ENCODE measurements at places on chromosomes 1 and 21. TPM values are rescaled to one million over a fixed set of nuclear protein-coding genes. Genes with fewer than 3 reads are reported as not detected.

- no peak for DNase-seq
- H3K36me3 ChIP-seq = no peaks in the 10 kb centered on the region
- H3K4me1 ChIP-seq = no peaks in the 10 kb centered on the region
- H3K27ac ChIP-seq = no peak overlapping the region
Observed at GRCh38 chr21:15079269-15079668, 14.5 kb upstream of the NRIP1 start.

The BATF3 gene
- 2.3 TPM for total RNA-seq

The MCOLN2 gene
- total RNA-seq = 0.60 TPM

GRCh38 chr21:35603494-35603893, 456.8 kb downstream of the SETD4 start:
- no peak overlapping the region for H3K4me3 ChIP-seq
- H3K4me1 ChIP-seq = no peaks in the 10 kb centered on the region
- no peak overlapping the region for H3K27ac ChIP-seq
- no peak for DNase-seq
- H3K36me3 ChIP-seq = no peaks in the 10 kb centered on the region
- H3K27me3 ChIP-seq = no peaks in the 10 kb centered on the region

DNA sequence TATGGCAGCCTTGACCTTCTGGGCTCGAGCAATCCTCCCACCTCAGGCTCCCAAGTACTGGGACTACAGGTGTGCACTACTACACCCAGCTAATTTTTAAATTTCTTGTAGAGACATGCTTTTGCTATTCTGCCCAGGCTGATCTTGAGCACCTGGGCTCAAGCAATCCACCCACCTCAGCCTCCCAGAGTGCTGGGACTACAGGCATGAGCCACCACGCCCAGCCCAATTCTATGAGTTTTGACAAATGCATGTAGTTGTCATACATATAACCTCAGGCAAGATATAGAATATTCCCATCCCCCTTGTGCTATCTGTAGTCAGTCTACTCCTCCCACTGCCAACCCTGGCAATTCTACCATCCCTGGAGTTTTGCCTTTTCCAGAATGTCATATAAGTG, 38.7 kb upstream of the TTC22 start:
- H3K4me1 ChIP-seq = no peaks in the 10 kb centered on the region
- H3K4me3 ChIP-seq = no peak overlapping the region
- DNase-seq = no peak
- H3K36me3 ChIP-seq = no peaks in the 10 kb centered on the region
- no peaks in the 10 kb centered on the region for H3K27me3 ChIP-seq

DNA sequence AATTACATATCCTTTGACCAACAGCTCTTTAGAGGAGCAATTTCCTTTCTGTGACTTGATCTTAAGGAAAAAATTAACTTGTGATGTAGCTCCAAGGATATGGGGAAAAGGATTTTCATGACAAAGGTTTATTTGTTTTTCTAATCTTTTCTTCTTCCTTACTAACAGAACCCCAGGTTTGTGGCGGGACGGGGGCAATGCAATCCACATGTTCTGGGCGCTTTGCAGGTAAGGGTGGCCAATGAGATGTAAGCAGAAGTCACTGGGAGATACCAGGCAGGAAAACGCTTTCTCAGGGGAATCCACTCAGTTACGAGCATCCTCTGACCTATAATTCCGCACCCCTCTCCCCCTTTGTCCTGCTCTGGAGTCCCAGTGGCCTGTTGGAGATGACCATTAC, 122.0 kb downstream of the MRPS6 start:
- no peak overlapping the region for H3K27ac ChIP-seq
- no peak overlapping the region for H3K4me3 ChIP-seq
- no peaks in the 10 kb centered on the region for H3K36me3 ChIP-seq

DNA sequence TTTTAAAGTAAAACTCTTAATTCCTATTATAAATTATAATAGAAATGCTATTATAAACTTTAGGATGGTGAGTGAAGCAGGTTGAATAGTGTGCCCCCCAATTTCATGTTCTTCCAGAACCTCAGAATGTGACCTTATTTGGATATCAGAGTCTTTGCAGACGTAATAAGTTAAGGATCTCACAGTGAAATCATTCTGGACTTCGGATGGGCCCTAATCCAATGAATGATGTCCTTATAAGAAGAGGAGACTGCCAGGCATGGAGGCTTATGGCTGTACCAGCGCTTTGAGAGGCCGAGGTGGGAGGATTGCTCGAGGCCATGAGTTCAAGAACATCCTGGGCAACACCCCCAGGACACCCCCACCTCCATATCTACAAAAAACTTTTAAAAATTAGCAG, 9.4 kb upstream of the MT1HL1 start:
- H3K27ac ChIP-seq = no peak overlapping the region
- H3K4me1 ChIP-seq = no peaks in the 10 kb centered on the region
- H3K27me3 ChIP-seq = no peaks in the 10 kb centered on the region
- DNase-seq = no peak

DNA sequence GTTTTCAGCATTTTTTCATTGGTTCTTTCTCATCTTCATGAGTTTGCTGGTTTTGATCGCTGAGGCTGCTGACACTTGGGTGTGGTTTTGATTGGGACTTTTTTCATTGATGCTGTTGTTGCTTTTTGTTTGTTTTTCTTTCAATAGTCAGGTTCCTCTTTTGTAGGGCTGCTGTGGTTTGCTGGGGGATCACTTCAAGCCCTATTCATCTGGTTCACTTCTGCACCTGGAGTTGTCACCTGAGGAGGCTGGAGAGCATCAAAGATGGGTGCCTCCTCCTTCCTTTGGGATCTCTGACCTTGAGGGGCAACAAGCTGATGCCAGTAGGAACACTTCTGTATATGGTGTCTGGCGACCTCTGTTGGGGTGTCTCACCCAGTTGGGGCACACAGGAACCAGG, 1279.9 kb upstream of the TMPRSS15 start:
- no peak overlapping the region for H3K27ac ChIP-seq
- no peaks in the 10 kb centered on the region for H3K36me3 ChIP-seq
- H3K27me3 ChIP-seq = no peaks in the 10 kb centered on the region
- H3K4me3 ChIP-seq = no peak overlapping the region
- no peaks in the 10 kb centered on the region for H3K4me1 ChIP-seq
- no peak for DNase-seq
